ENCODE measurements at places on chromosomes 2 and 18.

GRCh38 chr2:53756644-53757043, 11.0 kb upstream of the CHAC2 start:
- no peak for DNase-seq

- DNase-seq = no peak
Measured at GRCh38 chr2:16096962-16097361, 156.6 kb downstream of the MYCN start.

DNA sequence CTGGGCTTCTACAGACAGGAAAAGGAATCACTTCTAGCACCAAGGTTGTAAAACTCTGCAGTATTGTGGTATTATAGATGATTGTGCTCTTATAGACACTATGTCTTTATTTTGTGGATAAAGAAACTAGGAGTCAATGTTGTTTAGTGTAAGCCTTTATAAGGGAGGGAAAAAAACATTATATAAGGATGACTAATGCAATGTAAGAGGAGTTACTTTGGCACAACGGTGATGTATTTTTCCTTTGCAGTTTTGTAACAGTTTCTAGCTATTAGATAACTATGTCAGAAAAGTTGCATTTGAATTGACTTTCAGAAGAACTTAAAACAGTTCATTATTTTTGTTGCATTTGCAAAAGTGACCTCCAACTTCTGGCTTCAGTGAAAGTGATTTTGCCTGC, 545.4 kb downstream of the CCDC85A start:
- no peak for DNase-seq

- no peak for DNase-seq
Measured at GRCh38 chr18:58401191-58401590, 227.7 kb downstream of the ALPK2 start.

DNA sequence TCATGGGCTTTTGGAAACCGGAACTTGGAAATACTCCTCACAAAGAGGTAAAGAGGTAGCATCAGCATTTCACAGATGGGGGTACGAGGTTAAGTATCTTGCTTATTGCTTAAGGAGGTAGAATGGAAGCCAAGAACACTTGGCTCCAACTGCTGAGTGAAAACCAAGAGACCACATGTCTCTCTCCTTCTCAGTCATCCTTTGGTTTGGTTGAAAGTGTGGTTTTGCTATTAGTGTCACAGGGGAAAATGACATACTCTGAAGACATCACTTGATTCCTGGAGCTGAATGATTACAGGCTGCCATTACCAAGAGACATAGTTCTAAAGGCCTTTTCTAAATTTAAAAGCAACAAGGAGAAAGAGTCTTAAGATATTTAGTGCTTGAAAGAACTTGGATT, 41.5 kb downstream of the ANTXR1 start:
- no peak for DNase-seq

DNA sequence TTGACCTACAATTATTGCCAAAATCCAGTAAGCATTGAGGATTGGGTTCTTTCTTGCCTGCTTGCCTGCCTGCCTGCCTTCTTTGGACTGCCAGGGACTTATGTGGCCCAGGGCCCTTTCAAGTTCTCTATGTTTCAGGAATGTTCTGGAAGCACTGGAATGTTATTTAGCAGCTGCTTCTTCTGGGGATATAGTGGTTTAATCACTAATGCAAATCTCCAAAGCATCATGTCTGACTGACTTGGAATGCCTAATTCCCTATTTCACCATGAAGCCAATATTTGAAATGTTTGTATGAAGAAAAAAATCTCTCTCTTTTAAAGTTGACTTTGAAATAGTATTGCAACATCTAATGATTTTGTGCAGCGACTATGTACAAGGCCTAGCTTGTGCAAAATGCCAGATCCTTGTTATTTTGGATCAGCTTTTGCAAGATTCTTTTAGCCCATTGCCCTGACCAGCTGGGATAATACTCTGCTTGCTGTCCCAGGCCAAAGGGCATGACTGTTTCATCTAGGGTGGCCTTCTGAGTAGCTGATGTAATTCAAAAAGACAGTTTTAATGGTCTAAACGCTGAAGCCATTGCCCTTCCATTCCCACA, 204.6 kb downstream of the RND3 start:
- DNase-seq = no peak

- DNase-seq = no peak
Measured at GRCh38 chr18:9826685-9827084, 59.1 kb upstream of the TXNDC2 start.

GRCh38 chr2:177923323-177923722, 149.3 kb downstream of the PDE11A start:
- DNase-seq = no peak

DNA sequence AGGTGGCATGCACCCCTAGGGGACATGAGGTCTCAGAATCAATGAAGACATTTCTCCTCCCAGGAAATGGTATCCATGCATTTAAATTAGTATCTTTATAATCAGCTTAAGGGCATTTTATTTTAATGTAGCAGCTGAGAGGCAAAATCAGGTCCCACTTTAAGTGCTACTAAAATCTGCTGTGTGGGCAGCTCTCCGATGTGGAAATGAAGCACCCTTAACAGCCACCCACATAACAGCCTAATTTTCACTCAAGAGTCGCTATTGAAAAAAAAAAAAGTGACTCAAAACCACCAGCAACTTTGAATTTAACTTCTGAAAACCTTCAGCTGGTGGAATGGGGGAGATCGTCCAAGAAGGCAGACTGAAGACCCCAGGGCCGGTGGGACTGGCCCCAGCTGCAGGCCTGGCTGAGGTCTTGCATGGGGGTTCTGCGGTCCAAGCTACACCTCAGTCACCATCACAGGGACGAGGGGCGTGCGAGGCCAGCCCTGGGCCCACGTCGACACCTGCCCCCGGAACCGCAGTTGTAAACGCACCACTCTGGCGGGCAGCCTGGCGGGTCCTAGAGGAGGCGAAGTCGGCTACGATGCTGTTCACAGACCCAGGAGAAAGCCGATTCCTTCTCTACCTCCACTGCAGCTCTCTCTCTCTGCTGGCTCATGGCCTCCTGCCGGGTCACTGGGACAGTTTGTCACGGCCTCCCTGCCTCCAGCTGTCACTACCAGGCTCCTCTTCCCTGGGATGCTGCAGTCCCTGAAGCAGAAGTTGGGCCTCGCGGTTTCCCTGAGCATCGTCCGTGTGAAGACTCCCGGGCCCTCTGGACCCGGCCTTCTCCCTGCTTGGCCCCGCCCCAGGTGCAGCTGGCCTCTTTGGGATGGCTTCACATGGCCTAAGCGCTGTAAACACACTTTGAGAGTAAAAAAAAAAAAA, 111.9 kb downstream of the KCNF1 start:
- DNase-seq = no peak

DNA sequence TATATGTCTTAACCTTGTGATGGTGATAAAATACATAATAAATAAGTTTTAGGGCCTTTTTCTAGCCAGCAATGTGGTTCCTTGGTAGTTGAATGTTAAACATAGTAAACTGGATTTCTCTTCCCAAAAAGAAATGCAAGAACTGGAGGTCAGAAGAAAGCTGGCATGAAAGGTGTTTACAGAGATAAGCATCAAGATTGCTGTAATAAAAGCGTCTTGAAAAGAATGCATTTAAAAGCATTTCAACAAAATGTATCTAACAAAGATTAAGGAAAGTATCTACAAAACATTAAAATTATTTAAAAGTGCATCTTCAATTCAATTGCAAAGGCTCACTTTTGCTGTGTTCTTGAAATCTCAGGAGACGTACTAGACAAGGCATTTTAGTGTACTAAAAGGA, 419.0 kb downstream of the ERBB4 start:
- DNase-seq = no peak

DNA sequence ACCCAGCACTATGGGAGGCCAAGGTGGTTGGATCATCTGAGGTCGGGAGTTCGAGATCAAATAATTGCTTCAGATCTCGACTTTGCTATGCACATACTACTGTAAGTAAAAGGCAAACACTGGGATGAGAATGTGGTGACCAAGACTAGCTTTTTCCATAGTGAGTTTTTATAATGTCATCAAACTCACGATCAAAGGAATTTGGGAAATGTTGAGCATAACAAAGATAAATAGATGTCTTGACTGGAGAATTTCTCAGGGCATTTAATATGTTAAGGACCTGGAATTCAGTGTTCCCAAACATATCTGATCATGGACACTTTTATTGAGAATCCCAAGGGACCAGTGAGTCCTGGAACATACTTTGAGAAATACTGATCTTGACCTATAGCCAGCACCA, 205.6 kb downstream of the ARHGAP15 start:
- no peak for DNase-seq

DNA sequence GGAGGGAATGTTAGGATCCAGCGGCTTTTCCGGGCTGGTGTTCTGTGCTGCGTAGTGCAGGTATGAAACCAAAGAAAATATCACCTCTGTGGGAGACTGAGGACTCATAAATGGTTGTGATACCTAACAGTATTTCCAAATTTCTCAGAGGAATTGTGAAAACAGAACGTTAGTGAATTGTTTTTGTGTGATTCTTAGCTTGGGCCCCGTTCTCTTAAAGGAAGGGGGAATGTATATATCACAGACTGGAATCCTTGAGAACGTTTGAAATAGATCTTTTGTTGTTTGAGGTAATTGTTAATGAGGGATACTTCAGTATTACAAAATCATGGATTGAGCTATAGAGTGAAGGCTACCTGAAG, 834 bp downstream of the ZNF638 start:
- no peak for DNase-seq

- no peak for DNase-seq
Measured at GRCh38 chr2:219461669-219462068, 27.0 kb downstream of the SPEG start.

DNA sequence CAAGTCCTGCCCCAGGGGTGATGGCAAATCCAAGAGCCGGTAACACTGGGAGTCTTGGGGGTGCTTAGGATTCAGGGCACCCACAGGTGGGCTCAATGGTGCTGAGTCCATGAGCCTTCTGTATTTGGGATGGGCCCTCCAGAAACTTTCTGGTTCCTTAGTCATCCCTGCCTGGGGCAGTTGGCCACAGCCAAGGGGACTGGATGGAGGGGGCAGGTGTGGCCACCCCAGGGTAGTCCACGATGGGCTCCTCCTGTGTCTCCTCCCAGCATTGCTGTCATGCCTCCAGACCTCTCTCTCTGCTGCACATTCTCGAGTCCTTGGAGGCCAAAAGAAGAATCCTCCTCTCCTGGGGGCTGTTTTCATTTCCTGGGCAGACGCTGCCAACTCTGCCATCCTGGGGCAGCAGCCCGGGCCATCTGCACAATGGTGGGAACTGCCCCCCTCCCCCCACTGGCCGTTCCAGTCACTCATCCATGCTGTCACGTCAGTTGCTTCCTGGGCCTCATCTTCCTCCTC, 158.0 kb upstream of the TWIST2 start:
- DNase-seq = no peak

DNA sequence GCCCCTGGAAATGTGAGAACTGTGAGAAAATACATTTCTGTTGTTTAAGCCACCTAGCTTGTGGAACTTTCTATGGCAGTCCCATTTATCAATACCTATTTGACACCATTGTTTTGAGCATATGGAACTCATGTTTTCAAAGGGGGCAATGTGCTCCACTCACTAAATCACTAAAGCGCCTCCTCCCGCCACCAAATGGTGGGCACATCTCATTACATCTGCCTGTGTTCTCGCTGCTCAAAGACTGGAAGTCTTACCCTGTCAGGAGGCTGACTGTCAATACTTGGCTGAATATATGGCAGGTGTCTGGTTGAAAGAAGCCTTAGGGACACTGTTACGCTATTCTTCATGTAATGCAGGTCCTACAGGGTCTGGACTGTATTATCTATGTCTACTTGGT, 767.7 kb downstream of the TSN start:
- DNase-seq = no peak

DNA sequence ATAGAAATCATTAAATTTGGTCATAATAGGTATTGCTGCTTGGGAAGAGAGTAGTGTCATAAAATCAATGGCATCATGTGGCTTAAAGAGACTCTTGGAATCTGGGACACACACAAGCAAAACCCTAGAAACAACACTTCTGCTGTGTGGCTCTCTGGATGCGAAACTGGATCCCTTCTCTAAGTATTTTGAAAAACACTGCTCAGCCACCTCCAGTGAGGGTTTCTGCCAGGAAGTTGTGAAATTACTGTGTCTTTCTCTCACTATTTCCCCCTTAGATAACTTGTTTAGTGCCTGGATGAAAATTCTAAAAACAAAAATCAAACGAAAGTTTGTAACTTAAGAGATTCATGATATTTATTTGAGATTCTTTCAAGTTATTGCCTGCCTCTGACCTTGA, 163.8 kb downstream of the RHBDD1 start:
- DNase-seq = no peak

DNA sequence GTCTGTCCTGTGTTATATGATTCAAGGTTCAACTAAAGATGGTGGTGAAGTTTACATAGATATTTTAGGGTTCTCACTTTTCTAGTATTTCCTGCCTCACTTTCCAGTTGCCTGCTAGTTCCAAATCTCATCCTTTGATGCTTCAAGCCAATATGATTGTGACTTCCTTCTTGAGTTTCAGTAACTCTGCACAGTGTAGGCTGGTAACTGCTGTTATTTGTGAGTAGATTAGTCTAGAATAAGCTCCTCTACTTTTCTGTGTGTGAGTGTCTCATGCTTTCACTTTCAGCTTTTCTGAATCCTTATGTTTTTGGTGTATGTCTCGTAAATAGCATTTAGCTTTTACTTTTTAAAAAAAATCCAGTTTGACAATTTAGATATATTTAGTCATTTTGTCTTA, 42.6 kb downstream of the GALNT1 start:
- DNase-seq = no peak

All from CMK (cell line).